Gastrocnemius medialis (tissue), 4 donors: ENCODE measurements at places on chromosomes 5 and 9. TPM values are rescaled to one million over a fixed set of nuclear protein-coding genes. Genes with fewer than 3 reads are reported as not detected.

- H3K27ac ChIP-seq, result no peak overlapping the region
- H3K4me1 ChIP-seq, result no peaks in the 10 kb centered on the region
- H3K36me3 ChIP-seq, result no peaks in the 10 kb centered on the region
- H3K27me3 ChIP-seq, result no peaks in the 10 kb centered on the region
- no peak overlapping the region for H3K4me3 ChIP-seq
- DNase-seq, result no peak
Observed at GRCh38 chr5:9698125-9698826, 68.1 kb upstream of the TAS2R1 start.

PDE6A gene
- not detected for total RNA-seq

AGXT2 gene
- not detected for total RNA-seq

DNA sequence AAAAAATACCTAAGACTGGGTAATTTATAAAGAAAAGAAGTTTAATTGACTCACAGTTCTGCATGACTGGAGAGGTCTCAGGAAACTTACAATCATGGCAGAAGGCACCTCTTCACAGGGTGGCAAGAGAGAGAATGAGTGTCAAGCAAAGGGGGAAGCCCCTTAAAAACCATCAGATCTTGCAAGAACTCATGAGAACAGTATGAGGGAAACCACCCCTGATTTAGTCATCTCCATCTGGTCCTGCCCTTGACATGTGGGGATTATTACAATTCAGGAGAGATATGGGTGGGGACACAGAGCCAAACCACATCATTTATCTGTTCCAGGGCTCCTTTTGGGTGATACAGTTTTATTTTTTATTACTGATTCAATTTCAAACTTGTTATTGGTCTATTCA, 23.2 kb upstream of the ADAMTS16 start:
- H3K27ac ChIP-seq, result no peak overlapping the region
- H3K27me3 ChIP-seq, result no peaks in the 10 kb centered on the region
- H3K4me3 ChIP-seq, result no peak overlapping the region
- H3K4me1 ChIP-seq, result no peaks in the 10 kb centered on the region
- DNase-seq, result no peak

DNA sequence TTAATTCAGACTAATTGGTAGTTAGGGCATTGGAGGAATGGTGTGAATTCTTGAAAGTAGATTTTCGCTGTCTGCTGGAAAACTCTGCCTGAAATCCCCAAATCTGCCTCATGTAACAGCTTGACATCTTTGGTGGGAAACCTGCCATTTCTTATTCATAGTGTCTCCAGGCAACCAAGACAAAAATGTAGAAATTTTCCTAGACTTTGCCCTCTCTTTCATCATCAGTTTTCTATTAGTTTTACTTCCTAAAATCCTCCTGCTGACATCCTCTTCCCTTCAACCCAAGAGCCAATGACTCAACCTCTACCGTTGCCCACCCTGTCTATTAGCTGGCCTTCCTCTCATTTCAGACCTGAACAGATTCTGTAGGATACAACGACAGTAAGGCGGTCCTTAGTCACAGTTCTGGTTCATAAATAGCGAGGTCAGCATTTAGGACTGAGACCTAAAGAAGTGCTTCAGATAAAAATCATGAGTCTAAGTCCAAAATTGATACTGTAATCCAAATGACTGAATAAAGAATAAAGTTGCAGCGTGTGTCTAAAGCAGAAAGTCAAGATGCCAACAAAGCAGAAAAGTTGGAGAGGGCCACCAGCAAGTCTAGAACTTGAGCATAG, 133.9 kb downstream of the MUSK start:
- H3K4me1 ChIP-seq, result no peaks in the 10 kb centered on the region
- no peak overlapping the region for H3K27ac ChIP-seq
- no peak overlapping the region for H3K4me3 ChIP-seq

GRCh38 chr9:136644593-136645351, 17.9 kb upstream of the EGFL7 start:
- no peaks in the 10 kb centered on the region for H3K36me3 ChIP-seq
- peaks cover 9% of the 10 kb centered on the region for H3K4me1 ChIP-seq
- H3K27ac ChIP-seq, result peak overlapping the region; percentile 77
- H3K27me3 ChIP-seq, result peaks cover 4% of the 10 kb centered on the region

DNA sequence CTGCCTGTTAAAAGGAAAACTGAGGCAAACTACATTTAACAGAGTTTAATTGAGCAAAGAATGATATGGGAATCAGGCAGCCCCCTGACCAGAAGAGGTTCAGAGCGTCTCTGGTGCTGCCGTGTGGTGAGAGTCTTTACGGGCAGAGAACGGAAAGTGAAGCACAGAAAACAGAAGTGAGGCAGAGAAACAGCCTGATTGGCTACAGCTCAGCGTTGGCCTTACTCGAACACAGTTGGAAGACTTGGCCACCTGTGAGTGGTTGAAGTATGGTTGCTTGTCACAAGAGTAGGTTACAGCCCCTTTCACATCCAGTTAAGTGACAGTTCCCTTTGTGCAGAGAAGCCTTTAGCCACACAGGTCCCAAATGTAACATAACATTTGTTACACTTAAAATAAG, 16.9 kb upstream of the FBP1 start:
- peaks cover 10% of the 10 kb centered on the region for H3K4me1 ChIP-seq
- no peak for DNase-seq
- peak overlapping the region; percentile 1 for H3K4me3 ChIP-seq
- H3K27me3 ChIP-seq, result no peaks in the 10 kb centered on the region
- H3K27ac ChIP-seq, result no peak overlapping the region

OCLN gene
- 0.49 TPM for total RNA-seq

DNA sequence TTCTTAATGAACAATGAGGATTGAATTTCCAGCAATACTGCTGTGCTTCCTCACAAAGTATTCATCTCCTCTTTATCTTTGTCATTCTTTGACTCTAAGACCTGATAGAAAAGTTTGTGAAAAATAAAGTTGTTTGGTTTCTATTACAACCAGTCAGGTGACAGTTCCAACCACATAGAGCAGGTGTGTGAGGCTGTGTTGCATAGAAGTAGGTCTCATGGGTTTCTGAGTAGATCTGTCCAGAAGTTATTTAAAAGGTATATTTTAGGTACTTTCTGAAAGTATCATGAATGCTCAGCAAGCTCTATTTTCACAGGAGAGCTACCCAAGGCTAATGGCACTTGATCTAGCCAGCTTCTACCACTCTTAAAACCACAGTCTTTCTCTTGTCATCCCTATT, 637.0 kb downstream of the DNAH5 start:
- H3K27ac ChIP-seq, result no peak overlapping the region
- H3K27me3 ChIP-seq, result no peaks in the 10 kb centered on the region
- DNase-seq, result no peak
- H3K4me3 ChIP-seq, result no peak overlapping the region

CSF1R gene
- total RNA-seq, result 17.0 TPM
